ENCODE measurements at places on chromosomes 6 and 20.

GRCh38 chr6:32427218-32427617, 12.5 kb upstream of the HLA-DRA start:
- no peak for DNase-seq

DNA sequence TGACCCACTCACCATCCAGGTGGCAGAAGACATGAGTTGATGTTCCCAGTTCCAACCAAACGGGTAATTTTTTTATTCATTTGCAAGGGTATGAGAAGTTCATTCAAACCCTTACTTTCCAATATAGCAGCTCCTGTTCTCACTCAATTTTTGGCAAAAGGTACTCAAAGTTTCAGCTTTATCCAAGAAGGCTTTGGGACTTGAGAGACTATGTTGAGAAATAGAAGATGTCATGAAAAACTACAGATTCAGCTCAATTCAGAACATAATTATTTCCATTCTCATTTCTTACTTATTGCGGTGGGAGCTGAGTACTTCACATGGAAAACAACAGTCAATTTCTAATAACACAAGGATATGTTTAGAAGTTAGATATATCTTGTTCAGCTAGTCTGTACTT, 162.3 kb downstream of the FNDC1 start:
- DNase-seq: no peak

- no peak for DNase-seq
These were observed 91.8 kb upstream of the BACH2 start for GRCh38 chr6:90388395-90388794.

GRCh38 chr6:163954088-163954775, 539.7 kb downstream of the QKI start:
- no peak for DNase-seq

DNA sequence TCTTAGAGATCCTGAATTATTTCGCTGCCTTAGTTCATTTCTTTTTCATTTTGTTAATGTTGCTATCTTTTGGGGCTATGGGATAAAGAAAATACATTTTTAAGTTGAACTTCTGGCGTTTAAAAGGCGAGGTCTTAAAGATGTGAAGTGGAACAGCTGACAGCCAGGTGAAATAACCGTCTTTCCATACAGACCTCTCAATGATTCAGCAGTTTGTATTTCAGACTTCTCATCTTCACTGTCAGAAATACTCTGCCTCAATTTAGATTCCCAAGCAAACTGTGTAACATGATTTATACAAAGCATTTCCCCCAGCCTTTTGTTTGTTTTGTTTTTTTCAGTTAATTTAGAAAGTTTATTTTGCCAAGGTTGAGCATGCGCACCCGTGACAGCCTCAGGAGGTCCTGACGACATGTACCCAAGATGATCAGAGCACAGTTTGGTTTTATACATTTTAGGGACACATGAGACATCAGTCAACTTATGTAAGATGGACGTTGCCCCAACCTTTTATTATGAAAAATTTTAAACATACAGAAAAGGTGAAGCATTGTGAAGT, 40.0 kb downstream of the SLC9A8 start:
- no peak for DNase-seq
